ENCODE measurements at places on chromosomes 2 and 18.

DNA sequence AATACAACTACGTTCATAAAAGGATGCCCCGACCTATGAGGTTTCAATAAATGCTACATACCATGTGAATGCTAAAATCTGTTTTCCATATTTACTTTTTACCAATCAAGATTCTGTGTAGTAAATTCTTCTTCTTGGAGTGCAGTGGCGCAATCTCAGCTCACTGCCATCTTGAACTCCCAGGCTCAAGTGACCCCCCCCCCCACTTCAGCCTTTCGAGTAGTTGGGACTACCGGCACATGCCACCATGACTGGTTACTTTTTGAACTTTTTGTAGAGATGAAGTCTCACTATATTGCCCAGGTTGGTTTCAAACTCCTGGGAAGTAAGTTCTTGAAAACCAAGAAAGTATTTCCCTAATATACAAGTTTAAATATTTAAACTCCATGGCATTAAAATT is 14.4 kb upstream of the USP34 start:
- DNase-seq: no peak

- no peak for DNase-seq
These were observed 85.6 kb downstream of the CD8B2 start for GRCh38 chr2:106572541-106573450.

DNA sequence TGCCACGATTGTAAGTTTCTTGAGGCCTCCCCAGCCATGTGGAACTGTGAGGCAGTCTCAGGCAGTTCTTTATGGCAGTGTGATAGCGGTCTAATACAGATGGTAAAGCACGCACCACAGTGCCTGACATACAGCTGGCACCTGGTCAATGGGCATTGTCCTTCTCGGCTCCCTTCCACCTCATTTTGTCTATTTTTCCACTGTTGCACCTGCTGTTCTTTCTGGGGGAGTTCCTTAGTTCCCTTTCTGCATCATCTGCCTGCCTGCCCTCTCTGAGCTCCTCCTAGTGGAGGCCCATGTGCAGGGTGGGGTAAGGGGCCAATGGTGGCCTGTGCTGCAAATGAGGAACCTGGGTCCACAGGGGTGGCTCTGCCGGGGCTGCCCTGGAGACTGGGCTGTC is 157.6 kb downstream of the LPIN1 start:
- no peak for DNase-seq

- no peak for DNase-seq
These were observed 283.3 kb upstream of the NETO1 start for GRCh38 chr18:73151086-73151485.

DNA sequence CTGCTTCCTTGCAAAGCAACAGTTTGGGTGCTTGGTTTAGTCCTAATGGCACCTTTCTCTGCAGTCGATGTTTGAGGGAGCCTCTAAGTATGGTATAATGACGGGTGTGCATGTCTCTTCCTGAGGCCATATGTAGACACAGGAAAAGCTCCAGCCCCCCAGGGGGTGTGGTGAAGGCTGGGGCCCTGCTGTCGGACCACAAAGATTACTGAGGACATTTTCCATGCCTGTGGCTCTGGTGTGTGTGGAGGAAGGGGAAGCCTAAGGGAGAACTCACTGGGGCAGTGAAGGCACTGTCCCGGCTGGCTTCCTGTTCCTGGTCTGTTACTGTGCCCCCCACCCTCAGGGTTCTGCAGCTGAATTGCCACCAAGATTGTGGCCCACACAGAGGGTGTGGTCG is 187.1 kb downstream of the FHOD3 start:
- DNase-seq: no peak
